ENCODE measurements at places on chromosomes 2 and 18.

GRCh38 chr2:140744379-140744778 is 1386.4 kb downstream of the LRP1B start:
- DNase-seq, result no peak

DNA sequence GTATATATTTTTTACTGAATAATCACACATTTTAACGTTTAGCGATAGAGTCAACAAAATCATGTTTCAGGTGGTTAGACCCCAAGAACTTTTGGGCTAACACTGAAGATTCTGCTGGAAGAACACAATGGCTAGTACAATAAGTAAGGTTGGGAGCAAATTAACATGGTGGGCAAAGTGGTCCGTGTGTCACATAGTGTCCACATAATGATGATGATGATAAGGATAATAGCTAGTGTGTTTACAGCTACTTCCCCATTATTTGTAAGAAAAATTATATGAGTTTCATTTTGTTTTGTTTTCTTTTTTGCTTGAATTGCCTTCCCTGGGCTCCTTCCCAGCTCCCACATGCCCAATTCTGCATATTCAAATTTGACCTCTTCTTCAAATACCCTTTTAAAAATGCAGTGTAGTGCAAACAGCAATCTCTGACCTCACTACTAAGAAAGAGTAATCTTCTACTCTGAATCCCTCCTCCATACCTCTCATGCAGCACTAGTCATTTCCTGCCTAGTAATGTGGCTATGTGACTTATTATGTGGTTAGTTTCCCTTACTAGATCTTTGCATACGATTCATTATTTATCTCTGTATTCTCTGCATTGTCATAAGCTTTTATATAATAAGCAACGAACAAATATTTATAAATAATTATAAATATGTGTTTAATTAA is 16.9 kb upstream of the VPS54 start:
- DNase-seq, result no peak

DNA sequence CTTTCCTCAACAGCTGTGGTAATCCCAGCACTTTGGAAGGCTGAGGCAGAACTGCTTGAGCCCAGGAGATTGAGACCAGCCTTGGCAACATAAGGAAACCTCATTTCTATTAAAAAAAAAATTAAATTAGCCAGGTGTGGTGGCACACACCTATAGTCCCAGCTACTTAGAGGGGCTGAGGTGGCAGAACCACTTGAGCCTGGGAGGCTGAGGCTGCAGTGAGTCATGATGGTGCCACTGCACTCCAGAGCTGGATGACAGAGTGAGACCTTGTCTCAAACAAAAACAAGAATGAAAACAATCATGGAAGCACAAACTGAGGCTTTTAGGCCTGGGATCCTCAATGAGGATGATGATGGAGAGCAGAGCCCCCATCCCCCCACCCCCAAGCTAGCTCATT is 19.8 kb downstream of the GAREM1 start:
- no peak for DNase-seq

- DNase-seq, result no peak
Measured at GRCh38 chr2:187215532-187216240, 232.4 kb downstream of the CALCRL start.

GRCh38 chr2:62116983-62117382 is 78.9 kb upstream of the B3GNT2 start:
- DNase-seq, result no peak

All from stimulated activated CD8-positive, alpha-beta memory T cell treated with anti-CD3 and anti-CD28 coated beads, Interleukin-2, amount 100 ng/mL, for 48 hours (primary cell).